ENCODE measurements at places on chromosomes 1 and 21.

- no peak for DNase-seq
These were observed 50.4 kb downstream of the ARHGAP29 start for GRCh38 chr1:94186946-94187345.

GRCh38 chr1:212699104-212699624, 476 bp downstream of the BATF3 start:
- peak; percentile 88 for DNase-seq

GRCh38 chr21:18155508-18156193, 89.0 kb upstream of the CHODL start:
- peak; percentile 80 for DNase-seq

GRCh38 chr1:177571076-177571475, 398.8 kb downstream of the SEC16B start:
- peak; percentile 34 for DNase-seq

DNA sequence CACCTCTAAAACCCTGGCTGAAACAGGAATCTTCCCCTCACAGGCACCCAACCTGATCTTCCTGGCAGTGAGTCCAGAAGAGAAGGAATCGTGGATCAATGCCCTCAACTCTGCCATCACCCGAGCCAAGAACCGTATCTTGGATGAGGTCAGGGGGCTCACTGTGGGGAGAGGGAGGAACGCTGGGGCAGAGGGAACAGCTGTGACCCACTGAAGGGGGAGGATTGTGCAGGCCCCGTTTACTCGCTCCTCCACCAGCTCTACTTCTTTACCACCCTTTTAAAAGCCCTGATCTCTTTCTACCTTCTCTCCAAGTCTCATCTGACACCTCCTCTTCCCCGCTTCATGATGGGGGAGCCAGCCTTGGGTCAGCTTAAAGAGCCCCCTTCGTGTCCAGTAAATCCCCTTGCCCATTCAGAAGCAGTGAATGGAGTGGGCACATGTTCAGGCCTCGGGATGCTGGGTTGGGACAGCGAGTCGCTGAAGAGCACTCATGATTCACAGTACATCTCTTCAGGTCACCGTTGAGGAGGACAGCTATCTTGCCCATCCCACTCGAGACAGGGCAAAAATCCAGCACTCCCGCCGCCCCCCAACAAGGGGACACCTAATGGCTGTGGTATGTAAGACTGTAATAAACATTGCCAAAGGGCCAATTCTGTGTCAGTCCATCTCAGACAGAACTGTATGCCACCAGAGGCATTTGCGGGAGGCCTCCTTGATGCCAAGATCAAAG, 7.3 kb downstream of the PLEKHO1 start:
- no peak for DNase-seq

- no peak for DNase-seq
These were observed 33.6 kb downstream of the GNAI3 start for GRCh38 chr1:109582021-109582420.

GRCh38 chr1:21706151-21706835, 37.1 kb upstream of the RAP1GAP start:
- DNase-seq, result peak; percentile 75

DNA sequence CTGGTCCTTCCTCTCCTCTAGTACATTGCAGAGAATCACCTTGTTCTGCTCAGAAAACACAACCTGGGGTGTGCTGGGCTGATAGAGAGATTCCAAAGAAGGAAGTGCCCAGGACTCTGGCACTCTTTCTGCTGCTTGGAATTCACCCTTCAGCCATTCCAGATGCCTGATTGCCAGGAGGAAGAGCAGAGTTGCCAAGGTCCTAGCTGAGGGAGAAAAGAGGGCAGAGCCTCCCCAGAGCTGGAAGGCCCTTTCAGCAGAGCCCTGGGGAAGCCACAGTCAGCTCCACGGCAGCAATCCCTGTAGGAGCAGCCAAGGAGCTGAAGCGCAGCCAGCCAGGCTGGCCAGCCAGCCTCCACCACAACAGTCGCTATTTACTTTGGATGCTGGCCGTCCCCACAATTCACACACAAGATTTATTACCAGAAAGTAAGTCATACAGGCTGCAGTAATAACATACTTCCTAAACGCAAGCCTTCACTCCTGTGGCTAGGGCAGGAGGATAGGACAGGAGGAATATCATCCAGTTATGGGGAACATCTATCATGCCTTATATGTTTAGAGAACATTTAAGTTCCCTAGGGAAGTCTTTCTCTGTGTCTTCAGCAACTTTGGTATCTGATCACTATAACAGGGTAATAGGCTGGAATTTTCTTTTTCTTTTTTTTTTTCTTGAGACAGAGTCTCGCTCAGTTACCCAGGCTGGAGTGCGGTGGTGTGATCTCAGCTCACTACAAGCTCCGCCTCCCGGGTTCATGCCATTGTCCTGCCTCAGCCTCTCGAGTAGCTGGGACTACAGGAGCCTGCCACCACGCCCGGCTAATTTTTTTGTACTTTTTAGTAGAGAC, 36.6 kb upstream of the SLC44A3 start:
- DNase-seq, result no peak

GRCh38 chr1:241828463-241829021, 19.5 kb upstream of the EXO1 start:
- DNase-seq, result peak; percentile 5

DNA sequence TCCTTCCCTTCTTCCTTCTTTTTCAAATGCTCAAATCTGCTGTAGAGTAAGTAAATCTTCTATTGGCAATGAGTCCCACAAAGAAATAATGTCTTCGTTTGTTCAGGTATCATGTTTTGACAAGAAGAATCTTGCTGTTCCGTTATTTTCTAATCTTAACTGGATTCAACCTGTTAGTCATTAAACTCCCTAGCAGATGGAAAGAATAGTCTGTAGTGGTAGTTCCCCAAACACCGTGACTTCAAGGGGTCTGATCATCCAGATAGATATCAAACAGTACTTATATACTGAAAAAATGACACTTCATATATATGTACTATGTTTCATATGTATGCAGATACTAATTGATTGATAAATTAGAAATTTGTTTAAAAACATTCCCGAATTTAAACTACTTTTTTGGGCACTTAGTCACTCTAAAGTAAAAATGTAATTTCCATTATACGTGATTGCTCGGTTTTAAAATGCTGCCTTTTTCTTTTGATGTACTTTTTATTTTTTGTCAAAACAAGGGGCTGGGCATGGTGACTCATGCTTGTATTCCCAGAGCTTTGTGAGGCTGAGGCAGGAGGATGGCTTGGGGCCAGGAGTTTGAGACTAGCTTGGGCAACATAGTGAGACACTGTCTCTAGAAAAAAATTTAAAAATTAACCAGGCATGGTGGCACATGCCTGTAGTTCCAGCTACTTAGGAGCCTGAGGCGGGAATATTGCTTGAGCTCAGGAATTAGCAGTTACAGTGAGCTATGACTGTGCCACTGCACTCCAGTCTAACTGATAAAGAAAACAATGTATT, 335.7 kb upstream of the SNX7 start:
- no peak for DNase-seq

- no peak for DNase-seq
These were observed 6.5 kb upstream of the PYCR2 start for GRCh38 chr1:225930566-225930965.

GRCh38 chr1:42934541-42935312, 23.9 kb downstream of the SLC2A1 start:
- no peak for DNase-seq

- no peak for DNase-seq
These were observed 13.8 kb downstream of the ADORA3 start for GRCh38 chr1:111489604-111490003.

DNA sequence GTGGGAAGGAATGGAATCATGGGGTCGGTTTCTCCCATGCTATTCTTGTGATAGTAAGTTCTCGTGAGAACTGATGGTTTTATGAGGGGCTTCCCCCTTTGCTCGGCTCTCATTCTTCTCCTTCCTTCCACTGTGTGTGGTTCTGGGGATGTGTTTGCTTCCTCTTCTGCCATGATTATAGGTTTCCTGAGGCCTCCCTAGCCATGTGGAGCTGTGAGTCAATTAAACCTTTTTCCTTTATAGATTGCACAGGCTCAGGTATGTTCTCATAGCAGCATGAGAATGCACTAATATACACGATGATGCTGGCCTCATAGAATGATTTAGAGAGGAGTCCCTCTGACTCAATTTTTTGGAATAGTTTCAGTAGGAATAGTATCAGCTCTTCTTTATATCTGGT, 195.4 kb upstream of the IVNS1ABP start:
- DNase-seq, result no peak

- DNase-seq, result no peak
These were observed 39.7 kb downstream of the EDN2 start for GRCh38 chr1:41444785-41445184.

DNA sequence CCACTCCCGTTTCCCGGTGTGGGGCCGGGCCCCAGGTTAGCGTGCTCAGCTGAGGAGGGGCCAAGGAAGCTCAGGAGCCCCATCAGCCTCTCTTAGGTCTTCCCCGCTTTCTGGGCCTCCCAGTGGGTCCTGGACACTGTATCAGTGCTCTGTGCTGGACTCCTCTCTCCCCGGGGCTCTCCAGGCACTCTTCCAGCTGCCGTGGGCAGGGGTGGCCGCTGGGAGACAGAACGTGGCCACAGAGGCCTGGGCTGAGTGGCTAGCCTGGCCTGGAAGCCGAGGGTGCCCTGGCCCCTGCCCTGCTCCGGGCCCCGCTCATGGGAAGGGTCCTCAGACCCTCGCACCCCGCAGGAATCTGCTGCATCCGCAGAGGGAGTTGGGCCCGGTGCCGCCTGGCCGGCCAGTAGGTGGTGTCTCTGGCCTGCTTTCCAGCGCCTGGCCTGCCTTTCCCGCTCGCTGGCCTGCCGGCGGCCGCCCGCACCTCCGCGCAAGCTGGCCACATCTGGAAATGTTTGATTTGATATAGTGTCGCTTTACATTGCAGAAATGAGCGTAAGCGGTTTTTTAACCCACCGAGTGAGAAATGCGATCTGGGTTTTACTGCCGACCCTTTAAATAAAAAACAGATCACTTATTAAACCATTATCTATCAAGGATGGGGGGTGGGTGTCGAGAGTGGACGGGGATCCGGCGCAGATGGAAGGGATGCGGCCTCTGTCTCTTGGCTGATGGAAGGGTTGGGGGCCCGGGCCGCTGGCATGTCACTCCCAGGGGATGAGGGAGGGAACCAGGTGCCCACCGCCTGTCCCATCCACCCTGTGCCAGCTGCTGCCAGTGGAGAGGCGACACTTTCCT, 74.4 kb upstream of the TTC34 start:
- DNase-seq, result peak; percentile 48

DNA sequence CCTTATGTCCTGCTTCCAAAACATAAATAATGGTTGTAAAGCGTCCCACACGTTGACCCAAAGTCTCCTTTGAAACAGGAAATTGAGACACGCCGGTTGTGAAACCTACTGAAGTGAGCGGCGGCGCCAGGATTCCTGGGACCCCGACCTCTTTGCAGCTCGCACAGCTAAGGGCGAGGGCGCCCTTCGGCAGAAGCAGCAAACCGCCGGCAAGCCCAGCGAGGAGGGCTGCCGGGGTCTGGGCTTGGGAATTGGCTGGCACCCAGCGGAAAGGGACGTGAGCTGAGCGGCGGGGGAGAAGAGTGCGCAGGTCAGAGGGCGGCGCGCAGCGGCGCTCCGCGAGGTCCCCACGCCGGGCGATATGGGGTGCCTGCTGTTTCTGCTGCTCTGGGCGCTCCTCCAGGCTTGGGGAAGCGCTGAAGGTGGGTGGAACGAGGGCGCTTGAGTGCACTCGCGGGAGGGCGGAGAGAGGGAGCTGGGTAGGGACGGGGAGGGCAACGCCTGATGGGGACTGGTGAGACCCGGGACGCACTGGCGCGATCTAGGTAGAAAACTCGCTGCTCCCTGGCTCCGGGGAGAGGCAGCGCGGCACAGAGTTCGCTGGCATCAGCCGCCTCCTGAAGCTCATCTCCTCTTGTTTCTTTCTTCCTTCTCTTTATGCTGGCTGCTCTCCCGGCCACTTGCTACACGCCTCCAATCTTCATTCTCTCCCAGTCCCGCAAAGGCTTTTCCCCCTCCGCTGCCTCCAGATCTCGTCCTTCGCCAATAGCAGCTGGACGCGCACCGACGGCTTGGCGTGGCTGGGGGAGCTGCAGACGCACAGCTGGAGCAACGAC, at the start of gene CD1D:
CD1D (plus strand) TSS at position 155 of the 836 bp plus-strand sequence; CDS start at position 362, 207 bp downstream.
- DNase-seq, result peak; percentile 74

DNA sequence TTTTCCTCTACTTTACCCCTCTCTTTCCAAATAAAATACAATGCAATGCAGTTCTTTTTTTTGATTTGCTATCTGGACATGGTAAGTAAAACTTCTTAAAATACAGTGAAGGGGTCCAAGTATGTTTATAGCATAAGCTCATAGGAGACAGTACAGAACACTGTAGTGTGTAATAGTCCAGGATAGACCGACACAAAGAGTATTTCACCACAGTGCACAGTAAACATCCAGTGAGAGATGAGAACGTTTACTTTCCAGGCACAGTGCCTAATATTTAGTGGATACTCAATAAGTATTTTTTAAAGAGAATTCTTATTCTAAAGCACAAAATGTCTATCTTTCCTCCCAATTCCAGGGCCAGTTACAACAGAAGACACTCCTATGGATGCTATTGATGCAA, 14.9 kb downstream of the MIA3 start:
- DNase-seq, result no peak

DNA sequence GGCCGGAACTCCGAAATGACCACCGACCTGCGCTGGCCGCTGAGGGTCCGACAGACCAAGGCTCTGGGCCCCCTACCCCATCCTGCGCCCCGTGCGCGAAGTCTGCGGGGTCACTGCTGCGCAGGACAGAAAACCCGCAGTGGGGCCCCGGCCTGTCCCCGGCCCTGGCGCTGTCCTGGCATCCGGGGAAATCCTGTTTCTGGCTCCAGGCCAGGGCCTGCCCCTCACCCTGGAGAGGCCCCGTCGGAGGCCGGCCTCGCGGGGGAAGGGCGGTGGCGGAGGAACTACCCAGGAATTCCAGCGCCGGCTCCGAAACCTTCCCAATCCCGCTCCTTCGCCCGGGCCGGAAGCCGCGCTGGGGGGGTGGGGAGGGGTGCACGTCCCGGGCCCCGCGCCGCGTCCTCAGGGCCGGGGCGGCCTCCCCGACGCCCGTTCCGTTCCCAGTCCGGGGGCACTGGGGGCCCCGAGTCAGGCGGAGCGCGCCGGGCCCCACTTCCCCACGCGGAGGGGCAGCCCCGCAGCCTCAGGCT, 77.0 kb downstream of the MORN1 start:
- DNase-seq, result peak; percentile 94

DNA sequence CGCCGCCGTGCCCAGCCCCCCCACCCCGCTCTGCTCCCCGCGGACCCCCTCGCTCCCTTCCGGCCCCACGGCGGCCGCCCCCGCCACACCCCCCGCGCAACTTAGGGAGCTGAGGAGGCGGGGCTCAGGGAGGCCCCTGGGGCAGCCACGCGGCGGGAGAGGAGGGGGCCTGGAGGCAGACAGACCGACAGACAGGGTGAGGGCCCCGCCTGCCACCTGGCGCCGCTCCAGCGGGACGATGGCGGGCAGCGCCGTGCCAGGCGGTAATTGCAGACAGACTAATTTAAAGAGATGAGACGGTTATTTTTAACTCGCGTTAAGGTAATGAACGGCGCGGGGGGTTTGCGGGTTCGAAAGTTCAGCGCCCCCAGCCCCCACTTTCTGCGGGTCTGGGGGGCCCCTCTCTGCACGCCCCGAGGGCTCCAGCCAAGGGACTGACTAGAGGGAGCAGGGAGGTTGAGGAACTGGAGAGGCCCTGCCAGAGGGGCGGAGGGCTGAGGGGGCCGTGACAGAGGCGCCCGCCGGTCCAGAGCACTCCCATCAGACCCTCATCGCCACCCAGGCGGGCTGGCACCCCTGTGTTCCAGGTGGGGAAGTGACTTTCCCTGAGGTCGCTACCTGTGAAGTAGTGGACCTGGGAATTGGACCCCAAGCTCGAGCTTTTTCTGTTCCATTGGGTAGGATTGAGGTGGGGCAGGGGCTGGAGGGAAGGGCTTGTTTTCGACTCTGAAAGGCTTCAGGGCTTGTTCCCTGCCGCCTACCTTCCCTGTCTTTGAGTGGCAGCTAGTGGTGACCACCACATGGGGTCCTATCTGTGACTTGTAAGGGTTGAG, 5.4 kb downstream of the FOXO6 start:
- DNase-seq, result peak; percentile 40

Data from GM23338 (cell line).